Posterior vena cava (tissue), 2 donors: ENCODE measurements at places on chromosomes 3 and 15. TPM values are rescaled to one million over a fixed set of nuclear protein-coding genes. Genes with fewer than 3 reads are reported as not detected.

DNA sequence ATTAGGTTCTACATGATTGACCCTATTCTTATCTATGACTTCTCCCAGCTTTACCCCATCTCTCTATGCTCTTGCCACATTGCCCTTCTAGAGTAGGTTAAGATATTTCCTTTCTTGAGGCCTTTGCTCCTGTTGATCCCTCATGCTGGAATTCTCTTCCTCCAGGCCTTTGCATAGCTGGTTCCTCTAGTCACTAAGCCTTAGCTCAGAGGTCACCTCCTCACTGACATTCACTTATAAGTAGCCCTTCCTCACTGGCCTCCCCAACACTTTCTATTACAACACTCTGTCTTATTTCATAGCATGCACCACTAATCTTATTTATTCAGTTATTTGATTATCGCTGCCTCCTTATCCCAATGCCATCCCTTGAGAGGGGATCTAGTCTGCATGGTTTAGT is 228.4 kb upstream of the COL8A1 start:
- no peak for DNase-seq

GRCh38 chr3:57627976-57628375 is 30.8 kb upstream of the ARF4 start:
- no peak for DNase-seq

DNA sequence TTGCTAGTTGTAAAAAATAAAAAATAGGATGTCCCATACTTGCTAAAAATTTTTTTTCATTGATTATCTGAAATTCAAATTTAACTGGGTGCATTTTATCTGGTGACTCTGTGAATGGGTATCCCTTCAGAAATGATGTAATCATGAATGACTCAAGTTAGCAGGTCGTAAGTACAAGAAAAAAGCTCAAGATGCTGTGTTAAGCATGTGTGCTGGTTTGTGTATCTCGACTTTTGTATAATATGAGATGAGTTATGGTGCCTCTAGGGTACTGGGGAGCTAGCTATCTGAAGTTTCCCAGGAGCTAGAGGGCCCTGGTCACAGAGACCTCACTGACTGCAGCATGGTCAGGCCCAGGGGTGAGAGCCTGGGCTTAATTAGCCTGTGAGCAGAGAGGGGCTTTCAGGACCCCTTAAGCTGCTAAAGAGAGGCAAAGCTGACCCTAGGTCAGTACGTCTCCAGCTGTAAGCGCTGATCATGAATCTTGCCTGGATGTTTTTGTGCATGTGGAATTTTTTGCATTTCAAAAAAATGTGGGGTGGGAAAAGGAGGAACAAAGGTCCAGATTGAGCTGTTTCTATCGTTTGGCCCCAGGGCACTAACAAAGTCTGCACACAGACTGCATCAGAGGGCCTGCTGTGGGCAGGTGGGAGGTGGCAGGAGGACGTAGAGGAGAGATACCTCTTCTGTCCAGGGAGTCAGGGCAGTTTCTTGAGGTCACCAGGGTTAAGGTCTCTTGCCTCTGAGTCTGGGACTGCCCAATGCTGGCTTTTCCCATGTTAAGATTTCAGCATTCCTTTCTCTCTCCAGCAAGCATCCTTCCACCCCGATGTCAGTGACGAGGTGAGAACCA is 233.2 kb upstream of the TPM1 start:
- DNase-seq: no peak

PATL2 gene
- total RNA-seq: 2.2 TPM

CYP8B1 gene
- total RNA-seq: 0.14 TPM

GOLGA8M gene
- 2.2 TPM for total RNA-seq

STARD5 gene
- 3.9 TPM for total RNA-seq
